SJCRH30 (cell line): ENCODE measurements at places on chromosomes 1 and 21. TPM values are rescaled to one million over a fixed set of nuclear protein-coding genes. Genes with fewer than 3 reads are reported as not detected.

GRCh38 chr1:171210355-171210754, 25.3 kb downstream of the FMO2 start:
- no peak overlapping the region for H3K27ac ChIP-seq
- no peak overlapping the region for H3K4me3 ChIP-seq
- no peaks in the 10 kb centered on the region for H3K36me3 ChIP-seq
- H3K27me3 ChIP-seq: no peaks in the 10 kb centered on the region
- no peaks in the 10 kb centered on the region for H3K4me1 ChIP-seq

GRCh38 chr1:194252199-194252598, 1065.8 kb upstream of the B3GALT2 start:
- H3K4me3 ChIP-seq: no peak overlapping the region
- DNase-seq: no peak
- H3K27me3 ChIP-seq: no peaks in the 10 kb centered on the region
- no peaks in the 10 kb centered on the region for H3K36me3 ChIP-seq
- H3K4me1 ChIP-seq: no peaks in the 10 kb centered on the region

- no peak for DNase-seq
- H3K27me3 ChIP-seq: no peaks in the 10 kb centered on the region
- H3K36me3 ChIP-seq: peaks cover 33% of the 10 kb centered on the region
- H3K4me1 ChIP-seq: peaks cover 3% of the 10 kb centered on the region
- peak overlapping the region; percentile 92 for H3K4me3 ChIP-seq
These were observed 601 bp downstream of the CCT8 start for GRCh38 chr21:29072873-29073221.

The MR1 gene
- 0.23 and 0.24 TPM in 2 replicates for total RNA-seq
